ENCODE measurements at places on chromosomes 12 and 14. TPM values are rescaled to one million over a fixed set of nuclear protein-coding genes. Genes with fewer than 3 reads are reported as not detected.

ARHGEF25 gene
- 43.8 TPM for total RNA-seq

FAM161B gene
- total RNA-seq: 3.3 TPM

COPS7A gene
- total RNA-seq: 37.7 TPM

EML5 gene
- total RNA-seq: 1.3 TPM

FLVCR2 gene
- 3.0 TPM for total RNA-seq
